CD14-positive monocyte (primary cell): ENCODE measurements at places on chromosomes 11 and 22. TPM values are rescaled to one million over a fixed set of nuclear protein-coding genes. Genes with fewer than 3 reads are reported as not detected.

The PRRG4 gene
- polyA plus RNA-seq = 1.9 and 3.5 TPM in 2 replicates

GRCh38 chr11:23359297-23359696 is 499.0 kb upstream of the CCDC179 start:
- no peaks in the 10 kb centered on the region for H3K4me1 ChIP-seq
- no peak for DNase-seq
- no peaks in the 10 kb centered on the region for H3K27me3 ChIP-seq
- H3K36me3 ChIP-seq = no peaks in the 10 kb centered on the region
- no peak overlapping the region for H3K4me3 ChIP-seq

- peaks cover 22% of the 10 kb centered on the region for H3K4me1 ChIP-seq
- H3K27me3 ChIP-seq = no peaks in the 10 kb centered on the region
- no peak overlapping the region for H3K27ac ChIP-seq
- peaks cover 6% of the 10 kb centered on the region for H3K36me3 ChIP-seq
- H3K4me3 ChIP-seq = no peak overlapping the region
Observed at GRCh38 chr11:44622190-44622650, 56.8 kb downstream of the CD82 start.

GRCh38 chr22:27240298-27241075 is 561.1 kb downstream of the MN1 start:
- no peaks in the 10 kb centered on the region for H3K27me3 ChIP-seq
- H3K4me1 ChIP-seq = no peaks in the 10 kb centered on the region

DNA sequence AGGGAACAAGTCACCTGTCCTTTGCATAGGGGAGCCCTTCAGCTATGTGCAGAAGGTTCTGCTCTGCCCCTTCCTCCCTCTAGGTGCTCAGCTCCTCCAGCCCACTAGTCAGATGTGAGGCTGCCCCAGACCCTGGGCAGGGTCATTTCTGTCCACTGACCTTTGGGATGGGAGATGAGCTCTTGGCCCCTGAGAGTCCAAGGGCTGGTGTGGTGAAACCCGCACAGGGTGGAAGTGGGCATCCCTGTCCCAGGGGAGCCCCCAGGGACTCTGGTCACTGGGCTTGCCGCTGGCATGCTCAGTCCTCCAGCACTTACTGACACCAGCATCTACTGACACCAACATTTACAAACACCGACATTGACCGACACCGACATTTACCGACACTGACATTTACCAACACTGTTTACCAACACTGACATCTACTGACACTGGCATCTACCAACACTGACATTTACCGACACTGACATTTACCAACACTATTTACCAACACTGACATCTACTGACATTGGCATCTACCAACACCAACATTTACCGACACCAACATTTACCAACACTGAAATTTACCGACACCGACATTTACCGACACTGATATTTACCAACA is 71.9 kb upstream of the PPP6R3 start:
- no peaks in the 10 kb centered on the region for H3K4me1 ChIP-seq
- H3K4me3 ChIP-seq = no peak overlapping the region
- no peak overlapping the region for H3K27ac ChIP-seq
- H3K27me3 ChIP-seq = no peaks in the 10 kb centered on the region

DNA sequence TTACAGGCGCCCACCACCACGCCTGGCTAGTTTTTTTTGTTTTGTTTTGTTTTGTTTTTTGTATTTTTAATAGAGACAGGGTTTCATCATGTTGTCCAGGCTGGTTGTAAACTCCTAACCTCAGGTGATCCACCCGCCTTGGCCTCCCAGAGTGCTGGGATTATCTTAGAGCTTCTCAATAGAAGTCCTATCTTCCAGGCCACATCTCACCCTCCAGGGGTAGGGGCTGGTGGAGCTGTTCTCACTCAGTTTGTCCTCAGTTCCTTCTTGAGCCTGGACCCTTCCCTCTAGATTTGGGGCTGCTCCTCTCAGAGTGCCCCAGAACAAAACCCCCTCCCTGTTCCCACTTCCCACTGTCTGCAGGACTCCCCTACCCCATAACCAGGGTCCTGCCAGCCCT is 31.3 kb downstream of the BCR start:
- no peak overlapping the region for H3K4me3 ChIP-seq
- H3K27me3 ChIP-seq = no peaks in the 10 kb centered on the region
- H3K27ac ChIP-seq = no peak overlapping the region
- H3K4me1 ChIP-seq = peaks cover 15% of the 10 kb centered on the region

The EIF3D gene
- 102 TPM for polyA plus RNA-seq

The MRTFA gene
- 33.8 and 39.0 TPM in 2 replicates for polyA plus RNA-seq

GRCh38 chr22:47659467-47660223 is 897.2 kb downstream of the TBC1D22A start:
- H3K27ac ChIP-seq = no peak overlapping the region
- H3K36me3 ChIP-seq = no peaks in the 10 kb centered on the region
- no peak for DNase-seq
- H3K27me3 ChIP-seq = no peaks in the 10 kb centered on the region
- H3K4me1 ChIP-seq = no peaks in the 10 kb centered on the region

GRCh38 chr22:39727541-39727940 is 157.0 kb downstream of the CACNA1I start:
- DNase-seq = no peak
- H3K36me3 ChIP-seq = no peaks in the 10 kb centered on the region
- no peak overlapping the region for H3K27ac ChIP-seq

- DNase-seq = peak; percentile 81
- H3K4me1 ChIP-seq = peaks cover 59% of the 10 kb centered on the region
- H3K27ac ChIP-seq = peak overlapping the region; percentile 76
Observed at GRCh38 chr11:10503777-10504480, 37.1 kb downstream of the RNF141 start.

The ALG9 gene
- 7.4 TPM for polyA plus RNA-seq

The OVOL1 gene
- 0.08 TPM in 1 of 2 replicates, not detected in the other for polyA plus RNA-seq

GRCh38 chr22:21102659-21103267 is 57.0 kb downstream of the LRRC74B start:
- H3K36me3 ChIP-seq = no peaks in the 10 kb centered on the region
- H3K27ac ChIP-seq = no peak overlapping the region
- peaks cover 4% of the 10 kb centered on the region for H3K4me1 ChIP-seq
- no peaks in the 10 kb centered on the region for H3K27me3 ChIP-seq
- no peak overlapping the region for H3K4me3 ChIP-seq

- no peak overlapping the region for H3K27ac ChIP-seq
- H3K4me3 ChIP-seq = no peak overlapping the region
- no peak for DNase-seq
- no peaks in the 10 kb centered on the region for H3K36me3 ChIP-seq
- no peaks in the 10 kb centered on the region for H3K27me3 ChIP-seq
- H3K4me1 ChIP-seq = peaks cover 4% of the 10 kb centered on the region
Observed at GRCh38 chr22:22355096-22355834, 110.7 kb downstream of the VPREB1 start.

DNA sequence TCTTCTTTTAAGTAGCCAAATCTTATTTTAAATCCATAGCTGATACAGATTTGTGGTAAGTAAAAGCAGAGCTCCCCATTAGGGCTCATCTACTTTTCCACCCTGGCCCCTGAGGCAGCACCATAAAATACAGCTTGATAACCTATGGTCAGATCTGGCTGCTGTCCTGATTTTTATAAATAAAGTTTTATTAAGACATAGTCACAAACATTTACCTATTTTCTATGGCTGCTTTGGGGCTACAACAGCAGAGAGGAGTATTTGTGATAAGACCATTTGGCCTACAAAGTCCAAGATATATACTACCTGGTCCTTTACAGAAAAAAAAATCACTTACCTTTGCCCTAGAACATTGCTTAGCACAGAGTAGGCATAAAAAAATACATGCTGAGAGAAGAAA is 200.0 kb upstream of the SEZ6L start:
- no peak overlapping the region for H3K4me3 ChIP-seq
- no peak for DNase-seq
- peaks cover 6% of the 10 kb centered on the region for H3K27me3 ChIP-seq
- H3K27ac ChIP-seq = no peak overlapping the region
- no peaks in the 10 kb centered on the region for H3K36me3 ChIP-seq

- peak overlapping the region; percentile 55 for H3K4me3 ChIP-seq
- H3K27me3 ChIP-seq = no peaks in the 10 kb centered on the region
- peak; percentile 93 for DNase-seq
- no peaks in the 10 kb centered on the region for H3K36me3 ChIP-seq
- peaks cover 51% of the 10 kb centered on the region for H3K4me1 ChIP-seq
Observed at GRCh38 chr11:122697636-122698167, 42.2 kb downstream of the UBASH3B start.

DNA sequence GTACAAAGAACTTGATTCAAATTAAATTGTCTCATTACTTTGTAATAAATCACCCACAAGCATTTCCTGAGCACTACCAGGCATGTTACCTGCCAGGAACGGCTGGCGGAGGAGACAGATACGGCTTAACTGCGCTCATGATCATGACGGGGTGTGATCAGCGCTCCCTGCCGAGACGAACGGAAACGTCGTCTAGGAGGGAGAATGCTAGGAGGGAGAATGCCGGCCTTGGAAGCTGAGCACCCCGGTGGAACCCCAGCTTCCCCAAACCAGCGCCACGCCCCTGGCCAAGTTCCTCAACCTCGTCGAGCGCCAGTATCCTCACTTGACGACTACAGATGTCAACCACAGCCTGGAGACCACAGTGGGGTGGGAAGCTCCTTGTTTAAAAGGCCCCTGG is 272.8 kb downstream of the CTTN start:
- H3K4me3 ChIP-seq = no peak overlapping the region
- H3K4me1 ChIP-seq = no peaks in the 10 kb centered on the region
- DNase-seq = no peak
- no peak overlapping the region for H3K27ac ChIP-seq
- H3K36me3 ChIP-seq = no peaks in the 10 kb centered on the region

The MYEOV gene
- not detected for polyA plus RNA-seq

DNA sequence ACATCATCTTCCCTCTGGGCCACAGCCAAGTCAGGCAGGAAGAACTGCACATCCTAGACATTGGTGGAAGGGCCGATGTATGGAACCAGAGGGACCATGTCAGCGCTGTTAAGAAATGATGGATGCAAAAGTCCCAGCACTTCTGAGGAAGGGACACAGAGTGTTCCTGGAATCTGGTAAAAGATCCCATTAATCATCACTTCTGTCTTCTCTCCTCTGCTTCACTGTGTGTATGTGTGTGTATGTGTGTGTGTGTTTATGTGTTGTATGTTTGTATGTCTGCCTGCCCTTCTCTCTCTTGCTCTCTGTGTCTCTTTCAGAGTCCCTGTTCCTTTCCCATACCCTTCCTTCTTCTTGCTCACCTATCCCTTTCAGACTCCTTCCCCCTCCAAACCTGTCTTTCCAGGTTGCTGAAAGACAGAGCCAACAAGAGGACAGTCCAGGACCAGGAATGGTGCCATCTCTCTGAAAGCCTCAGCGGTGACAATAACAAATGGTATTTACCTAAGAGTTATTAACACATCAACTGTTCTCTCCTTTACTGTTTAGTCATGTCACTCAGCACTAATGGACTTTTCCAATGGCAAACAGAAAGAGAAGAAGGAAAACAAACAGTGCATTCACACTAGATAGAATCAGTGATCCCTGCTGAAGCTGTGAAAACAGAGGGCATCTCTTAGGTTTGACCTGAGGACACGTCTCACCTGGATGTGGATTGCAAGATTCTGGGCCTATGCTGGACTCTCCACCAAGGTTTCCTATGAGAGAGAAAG is 47.1 kb downstream of the EHF start:
- H3K36me3 ChIP-seq = no peaks in the 10 kb centered on the region
- no peak for DNase-seq
- peaks cover 6% of the 10 kb centered on the region for H3K4me1 ChIP-seq
- no peak overlapping the region for H3K27ac ChIP-seq
- H3K4me3 ChIP-seq = no peak overlapping the region
- H3K27me3 ChIP-seq = no peaks in the 10 kb centered on the region

The RFPL3 gene
- polyA plus RNA-seq = not detected in 2 replicates

The TSSK2 gene
- not detected for polyA plus RNA-seq

DNA sequence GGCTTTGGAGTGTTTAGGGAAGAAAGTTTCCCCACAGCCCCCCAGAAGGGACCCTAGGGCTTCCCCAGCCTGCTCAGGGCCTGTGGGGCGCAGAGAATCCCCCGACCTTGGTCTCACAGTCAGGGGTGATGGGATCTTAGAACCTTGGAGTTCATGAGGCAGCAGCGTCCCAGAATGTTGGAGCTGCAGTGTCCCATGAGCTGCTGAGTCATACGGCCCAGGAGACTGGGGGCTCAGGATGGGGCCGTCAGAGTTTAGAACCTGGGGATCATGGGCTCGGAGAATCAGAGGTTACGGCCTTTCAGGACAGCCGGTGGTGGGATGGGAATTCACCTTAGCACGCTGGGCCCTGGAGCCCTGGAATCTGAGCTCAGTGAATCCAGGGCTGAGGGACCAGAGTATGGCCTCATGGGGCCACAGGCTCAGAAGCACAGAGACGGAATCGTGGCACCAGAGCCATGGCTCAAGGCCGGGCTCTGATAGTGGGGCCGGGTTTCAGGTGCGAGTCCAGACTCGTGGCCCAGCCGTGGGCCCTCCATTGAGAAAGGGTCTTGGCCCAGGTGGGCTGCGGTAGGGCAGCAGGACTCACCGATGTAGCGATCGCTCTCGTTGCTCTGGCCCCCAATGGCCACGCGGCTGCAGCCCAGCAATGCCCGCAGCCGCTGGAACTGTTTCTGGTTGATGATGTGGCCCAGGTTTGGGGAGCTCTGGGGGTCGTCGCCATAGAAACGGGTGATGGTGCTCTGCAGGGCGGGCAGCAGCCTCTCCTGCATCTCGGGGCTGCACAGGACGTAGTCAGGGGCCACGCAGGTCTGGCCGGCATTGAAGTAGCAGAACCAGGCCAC is 9.5 kb downstream of the ALDH3B2 start:
- H3K4me3 ChIP-seq = no peak overlapping the region
- no peaks in the 10 kb centered on the region for H3K36me3 ChIP-seq
- no peak overlapping the region for H3K27ac ChIP-seq
- no peak for DNase-seq
- no peaks in the 10 kb centered on the region for H3K4me1 ChIP-seq

- no peak overlapping the region for H3K27ac ChIP-seq
- DNase-seq = no peak
- no peak overlapping the region for H3K4me3 ChIP-seq
- H3K4me1 ChIP-seq = no peaks in the 10 kb centered on the region
- H3K27me3 ChIP-seq = no peaks in the 10 kb centered on the region
Observed at GRCh38 chr22:32887324-32887980, 85.9 kb downstream of the TIMP3 start.

The MCHR1 gene
- polyA plus RNA-seq = 0.09 and 0.10 TPM in 2 replicates

The SYT7 gene
- not detected in 2 replicates for polyA plus RNA-seq

- H3K27ac ChIP-seq = no peak overlapping the region
- no peaks in the 10 kb centered on the region for H3K27me3 ChIP-seq
- H3K4me3 ChIP-seq = no peak overlapping the region
- H3K4me1 ChIP-seq = peaks cover 9% of the 10 kb centered on the region
- H3K36me3 ChIP-seq = no peaks in the 10 kb centered on the region
Observed at GRCh38 chr22:20247608-20248171, 20.4 kb downstream of the RTN4R start.

The MMP1 gene
- not detected for polyA plus RNA-seq

- H3K27me3 ChIP-seq = no peaks in the 10 kb centered on the region
- H3K27ac ChIP-seq = no peak overlapping the region
- peak; percentile 55 for DNase-seq
- H3K4me3 ChIP-seq = no peak overlapping the region
- H3K4me1 ChIP-seq = no peaks in the 10 kb centered on the region
Observed at GRCh38 chr11:57491371-57492061, 24.0 kb downstream of the SLC43A1 start.

GRCh38 chr22:39985383-39986035 is 9.2 kb upstream of the FAM83F start:
- peaks cover 14% of the 10 kb centered on the region for H3K27me3 ChIP-seq
- H3K4me3 ChIP-seq = no peak overlapping the region
- no peaks in the 10 kb centered on the region for H3K36me3 ChIP-seq
- no peak overlapping the region for H3K27ac ChIP-seq
